GM12892 (cell line): ENCODE measurements at places on chromosomes 7 and 10.

DNA sequence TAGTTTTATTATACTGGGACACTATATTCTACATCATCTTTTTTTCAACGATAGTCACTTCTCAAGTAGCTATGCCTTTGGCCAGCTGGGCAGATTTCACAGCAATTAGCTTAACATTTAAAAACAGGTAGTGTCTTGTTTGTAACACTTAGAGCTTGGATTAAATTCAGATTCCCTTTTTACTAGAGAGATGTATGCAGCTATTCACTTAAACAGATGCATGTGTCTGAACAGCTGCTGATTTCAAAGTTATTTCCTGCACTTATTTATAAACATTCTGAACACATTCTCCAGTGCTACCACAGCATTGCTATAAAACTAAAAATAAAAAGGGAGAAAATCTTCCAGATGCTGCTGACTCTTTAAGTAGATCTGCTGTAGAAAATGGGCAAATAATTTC, 637.2 kb downstream of the POM121L12 start:
- DNase-seq, result no peak

GRCh38 chr10:4181621-4182049, 396.6 kb upstream of the KLF6 start:
- no peak for DNase-seq

DNA sequence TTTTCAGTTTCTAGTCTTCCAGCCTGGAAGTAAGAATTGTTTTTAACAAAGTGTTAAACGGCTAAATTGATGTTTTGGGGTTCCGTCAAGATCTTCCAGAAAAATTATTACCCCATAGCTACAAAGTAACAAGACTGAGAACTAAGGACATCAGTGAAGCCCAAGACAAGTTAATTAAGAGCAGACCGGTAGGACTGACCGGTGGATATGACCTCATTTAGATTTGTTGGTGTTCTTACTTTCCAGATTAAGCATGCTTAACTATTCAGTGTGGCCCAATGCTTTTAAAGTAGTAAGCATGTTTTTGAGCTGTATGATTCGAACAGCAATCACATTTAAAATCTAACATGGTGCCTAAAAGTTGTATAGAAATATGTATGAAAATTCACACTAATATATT, 73.1 kb upstream of the RPA3 start:
- DNase-seq, result no peak

GRCh38 chr10:2897619-2898508, 169.5 kb upstream of the PFKP start:
- no peak for DNase-seq

DNA sequence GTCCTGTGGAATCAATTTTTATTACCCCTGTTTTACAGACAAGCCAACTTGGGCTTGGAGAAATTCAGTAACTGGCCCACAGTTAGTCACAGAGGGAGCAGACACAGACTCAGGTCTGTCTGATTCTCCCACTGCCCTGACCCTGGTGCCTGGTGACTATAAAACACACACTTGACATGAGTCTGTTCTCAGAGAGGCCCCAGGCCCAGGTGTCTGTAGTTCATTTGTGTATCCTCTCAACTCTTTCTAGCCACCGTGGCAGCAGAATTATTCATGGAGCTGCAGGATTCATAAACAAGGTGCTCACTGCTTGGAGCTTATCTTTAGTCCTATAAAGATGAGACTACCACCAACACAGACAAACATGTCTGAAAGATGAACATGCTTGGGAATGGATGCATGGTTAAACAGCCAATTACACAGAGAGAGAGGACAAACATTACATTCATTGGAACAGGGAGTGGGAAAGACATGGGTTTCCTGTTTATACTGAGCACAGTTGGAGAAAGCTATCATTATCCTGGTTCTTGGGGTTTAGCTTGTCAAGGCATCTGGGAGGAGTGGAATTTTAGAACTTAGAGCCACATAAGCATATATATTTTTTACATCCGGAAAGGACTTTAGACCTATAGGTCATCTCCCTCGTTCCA, 79.1 kb upstream of the PDCD4 start:
- no peak for DNase-seq

GRCh38 chr10:118672766-118673715, 77.6 kb upstream of the PRLHR start:
- no peak for DNase-seq

GRCh38 chr10:117927332-117927731, 119.4 kb downstream of the RAB11FIP2 start:
- DNase-seq, result no peak

DNA sequence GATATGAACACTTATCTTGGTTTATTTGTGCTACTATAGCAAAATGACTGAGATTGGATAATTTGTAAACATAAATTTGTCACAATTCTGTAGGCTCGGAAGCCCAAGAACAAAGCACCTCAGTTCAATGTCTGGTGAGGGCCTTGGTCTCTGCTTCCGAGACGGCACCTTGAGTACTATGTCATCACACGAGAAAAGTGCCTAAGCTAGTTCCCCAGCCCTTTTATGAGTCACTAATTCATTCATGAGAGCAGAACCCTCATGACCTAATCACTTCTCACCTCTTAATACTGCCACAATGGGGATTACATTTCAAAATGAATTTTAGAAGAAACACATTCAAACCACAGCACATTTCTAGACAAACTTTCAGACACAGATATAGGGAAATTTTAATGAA, 52.0 kb upstream of the PRSS1 start:
- DNase-seq, result no peak

- no peak for DNase-seq
These were observed 481.1 kb downstream of the SEMA3D start for GRCh38 chr7:84705706-84706105.

- DNase-seq, result no peak
These were observed 24.8 kb downstream of the FAM53B start for GRCh38 chr10:124719213-124719851.

DNA sequence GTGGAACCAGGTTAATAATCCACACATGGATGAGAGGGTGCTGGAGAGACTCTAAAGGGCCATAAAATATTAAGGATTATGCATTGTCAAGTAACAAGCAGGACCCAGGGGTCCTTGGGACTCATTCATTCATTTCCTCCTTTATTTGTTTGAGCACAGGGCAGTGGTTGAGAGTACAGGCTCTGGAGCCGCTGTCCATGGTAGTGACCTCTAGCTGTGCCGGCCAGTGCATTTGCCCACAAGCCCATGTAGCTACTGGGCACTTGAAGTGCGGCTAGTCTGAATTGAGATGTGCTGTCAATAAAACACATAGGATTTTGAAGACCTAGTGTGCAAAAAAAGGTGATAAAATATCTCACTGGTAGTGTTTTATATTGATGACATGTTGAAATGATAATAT, 137.6 kb downstream of the C10orf105 start:
- DNase-seq, result no peak

DNA sequence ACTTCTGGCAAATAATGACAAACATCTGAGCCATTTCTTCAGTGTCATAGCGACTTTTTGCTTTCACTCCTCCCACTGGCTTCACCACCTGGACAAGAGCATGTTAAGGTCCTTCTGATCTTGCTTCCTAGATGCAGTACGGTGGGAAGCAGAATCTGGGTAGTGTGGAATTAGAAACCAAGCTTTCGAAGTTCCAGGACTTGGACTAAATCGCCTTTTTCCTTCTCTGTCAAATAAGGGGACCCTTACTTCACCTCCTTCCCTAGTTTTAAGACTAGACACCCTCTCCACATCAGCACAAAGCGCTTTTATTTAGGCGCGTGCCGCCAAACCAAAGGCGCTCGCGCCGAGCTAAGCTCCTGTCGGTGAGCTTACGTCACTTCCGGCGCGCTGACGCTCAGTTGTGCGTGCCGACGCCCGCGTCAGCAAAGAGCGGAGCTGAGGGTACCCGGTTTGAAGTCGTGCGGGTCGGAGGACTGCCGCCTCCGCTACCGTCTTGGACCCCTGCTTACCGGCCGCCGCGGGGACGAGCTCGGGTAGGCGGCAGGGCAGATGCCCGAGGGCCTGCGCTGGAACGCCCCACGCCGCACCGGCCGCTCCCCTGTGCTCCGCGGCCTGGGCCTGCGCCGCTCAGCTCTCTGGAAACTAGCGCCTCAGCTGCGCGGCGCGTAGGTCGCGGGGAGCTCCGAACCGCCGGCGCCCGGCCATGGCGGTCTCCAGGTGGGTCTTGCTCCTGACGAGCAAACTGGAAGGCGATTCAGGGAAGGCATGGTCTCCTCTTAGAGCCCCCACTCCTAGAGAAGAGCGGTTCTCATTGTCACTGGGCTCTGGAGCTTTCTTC, at the start of gene BTAF1:
Gene BTAF1 (plus strand): TSS at position 400 of the 841 bp plus-strand sequence. CDS start 307 bp downstream, at position 707.
- peak; percentile 77 for DNase-seq

DNA sequence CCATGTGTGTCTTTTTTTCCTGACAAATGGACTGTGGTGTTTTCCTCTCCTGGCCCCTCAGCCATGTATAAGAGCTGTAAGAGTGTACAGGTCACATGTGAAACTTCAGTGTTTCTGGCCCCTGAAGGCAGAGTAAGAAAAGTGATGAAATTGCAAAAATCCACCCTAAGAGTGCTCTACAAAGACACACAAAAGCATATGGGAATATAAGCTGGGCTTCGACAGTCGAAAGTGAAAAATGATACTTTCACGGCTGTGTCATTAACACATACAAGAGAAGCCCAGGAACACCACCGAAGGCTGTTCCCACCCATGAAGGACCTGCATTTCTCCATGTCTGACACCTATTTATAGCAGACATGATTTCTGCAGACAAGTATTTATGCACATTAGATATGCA, 192.2 kb downstream of the PARD3 start:
- no peak for DNase-seq

GRCh38 chr10:43192884-43193283, 54.6 kb downstream of the CSGALNACT2 start:
- peak; percentile 3 for DNase-seq

- no peak for DNase-seq
These were observed 31.1 kb upstream of the NEUROD6 start for GRCh38 chr7:31371621-31372020.

- DNase-seq, result no peak
These were observed 44.0 kb upstream of the ITGB1 start for GRCh38 chr10:33001908-33002492.

DNA sequence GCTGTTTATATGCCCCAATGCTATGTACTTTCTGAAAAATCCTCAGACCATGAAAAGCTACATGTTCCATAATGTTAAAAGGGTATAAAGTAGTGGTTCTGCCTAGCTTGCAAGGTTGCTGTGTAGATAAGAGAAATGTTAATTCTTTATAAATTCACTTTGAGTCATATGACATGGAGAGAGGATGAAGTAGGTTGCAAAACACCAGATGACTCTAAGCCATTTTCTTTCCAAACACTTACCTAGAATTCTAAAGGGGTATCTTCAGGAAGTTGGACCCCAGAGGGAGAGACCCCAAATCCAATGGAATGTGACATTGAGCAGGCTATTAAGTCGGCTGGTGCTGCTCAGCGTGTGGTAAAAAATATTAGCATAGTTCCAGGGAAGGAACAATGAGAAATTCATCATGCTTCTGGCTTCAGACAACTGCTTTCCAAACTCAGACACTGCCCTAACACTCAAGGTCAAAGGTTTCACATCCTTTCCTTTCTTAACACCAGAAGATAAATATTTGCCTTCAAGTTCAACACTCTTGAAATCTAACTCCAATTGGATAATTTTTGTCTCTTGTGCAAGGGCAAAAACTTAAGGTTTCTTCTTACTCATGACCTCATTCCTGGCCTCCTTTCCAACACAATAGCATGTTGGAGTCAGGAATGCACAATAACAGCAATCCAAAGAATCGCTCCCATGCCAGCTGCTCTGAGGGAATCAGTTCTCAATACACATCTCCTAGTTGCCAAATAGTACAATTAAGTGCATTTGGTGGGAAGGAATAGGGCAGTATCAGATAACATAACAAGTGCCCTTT, 100.7 kb upstream of the AFAP1L2 start:
- DNase-seq, result no peak

GRCh38 chr7:130337410-130337971, 7.1 kb upstream of the CPA5 start:
- DNase-seq, result no peak

DNA sequence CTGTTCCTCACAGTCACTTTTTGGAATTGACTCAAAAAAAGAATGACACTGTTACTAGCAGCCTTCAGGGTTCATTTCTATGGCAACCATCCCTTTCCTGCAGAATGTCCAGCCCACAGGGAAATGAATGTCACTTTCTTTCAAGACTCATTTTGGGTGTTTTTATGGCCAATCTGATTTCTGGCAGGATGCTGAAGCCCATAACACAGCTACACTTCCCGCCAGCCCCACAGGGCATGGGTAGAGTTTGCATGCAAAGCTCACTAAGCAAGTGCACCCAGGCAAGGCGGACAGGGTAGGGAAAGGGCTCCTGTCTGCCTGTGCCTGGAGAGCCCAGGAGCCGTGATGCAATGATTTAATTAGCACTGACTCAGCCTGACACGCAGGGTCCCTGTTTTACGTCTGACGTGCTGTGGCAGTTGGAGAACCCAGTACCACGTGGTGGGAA, 26.1 kb upstream of the GPAM start:
- DNase-seq, result no peak

DNA sequence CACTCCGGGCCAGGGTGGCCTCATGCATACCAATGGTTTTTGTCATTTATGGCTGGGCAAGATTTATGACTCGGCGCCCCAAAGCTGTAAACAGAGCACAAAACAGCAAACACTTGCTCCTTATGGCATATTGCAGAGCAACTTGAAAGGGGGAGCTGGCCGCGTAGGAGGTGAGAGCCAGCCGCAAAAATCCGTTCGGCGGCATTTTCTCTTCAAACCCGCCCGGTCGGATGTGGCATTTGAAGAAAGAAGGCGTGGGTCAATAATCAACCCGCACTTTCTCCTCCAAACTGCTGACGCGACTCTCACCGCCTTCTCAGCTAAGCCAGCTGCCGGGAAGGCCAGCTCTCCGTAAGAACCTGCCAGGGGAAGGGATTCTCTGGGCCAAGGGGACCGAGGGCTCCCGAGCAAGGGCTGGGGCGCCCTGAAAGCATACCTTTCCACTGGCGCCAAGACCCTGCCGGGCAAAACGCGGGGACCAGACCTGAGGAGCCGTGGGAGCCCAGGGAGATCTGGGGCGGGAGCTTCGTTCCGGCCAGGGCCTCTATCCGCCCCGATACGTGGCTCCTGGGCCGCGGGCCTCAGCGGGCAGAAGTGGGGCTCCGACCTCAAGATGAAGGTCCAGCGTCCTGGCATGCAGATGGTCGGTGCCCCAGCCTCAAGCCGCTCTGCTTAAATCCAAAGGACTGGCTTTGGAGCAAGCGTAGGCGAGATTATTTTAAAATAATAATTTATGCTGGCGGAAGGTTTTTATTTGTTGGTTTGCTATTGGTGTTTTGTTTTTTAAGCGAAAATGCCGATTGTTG, 12.9 kb upstream of the HOXA2 start:
- DNase-seq, result no peak
